ENCODE measurements at places on chromosomes 4 and X.

- DNase-seq, result peak; percentile 22
Observed at GRCh38 chr4:1792832-1793495, at the start of gene FGFR3. Gene FGFR3 (plus strand): TSS chr4:1793293. CDS start chr4:1793935, 642 bp downstream.

- DNase-seq, result no peak
Observed at GRCh38 chrX:10485326-10485725, 135.1 kb downstream of the MID1 start.

- no peak for DNase-seq
Observed at GRCh38 chrX:134177527-134177926, 59.5 kb upstream of the CCDC160 start.

GRCh38 chr4:116469582-116469981 is 615.8 kb downstream of the TRAM1L1 start:
- DNase-seq, result peak; percentile 12

- no peak for DNase-seq
Observed at GRCh38 chr4:81227968-81228367, 12.9 kb upstream of the PRKG2 start.

GRCh38 chr4:6901669-6902317 is 7.8 kb upstream of the TBC1D14 start:
- DNase-seq, result no peak

- DNase-seq, result no peak
Observed at GRCh38 chr4:27270435-27270834, 409.8 kb downstream of the STIM2 start.

GRCh38 chrX:46642145-46642544 is 68.6 kb downstream of the CHST7 start:
- DNase-seq, result peak; percentile 47

DNA sequence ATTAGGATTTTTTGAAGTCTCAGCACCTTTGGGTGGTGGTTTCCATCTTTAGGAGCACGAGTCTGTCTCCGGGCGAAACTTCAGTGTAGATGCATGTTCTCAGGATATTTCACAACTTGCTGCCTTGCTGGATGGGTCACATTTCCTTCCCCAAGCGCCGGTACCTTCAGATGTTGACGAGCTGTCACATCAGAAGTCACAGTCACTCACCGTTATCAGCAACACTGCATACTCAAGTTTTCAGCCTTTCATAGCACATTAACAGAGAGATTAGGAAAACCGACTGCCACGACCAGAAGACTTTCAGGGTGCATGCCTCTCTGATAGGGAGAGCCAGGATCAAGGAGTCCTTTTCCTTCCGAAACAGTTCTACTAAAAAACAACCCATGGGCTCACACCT is 77.8 kb downstream of the SHROOM2 start:
- no peak for DNase-seq

- no peak for DNase-seq
Observed at GRCh38 chr4:170931321-170931720, 841.6 kb upstream of the AADAT start.

GRCh38 chrX:72296991-72297390 is 8.7 kb downstream of the CITED1 start:
- DNase-seq, result no peak

DNA sequence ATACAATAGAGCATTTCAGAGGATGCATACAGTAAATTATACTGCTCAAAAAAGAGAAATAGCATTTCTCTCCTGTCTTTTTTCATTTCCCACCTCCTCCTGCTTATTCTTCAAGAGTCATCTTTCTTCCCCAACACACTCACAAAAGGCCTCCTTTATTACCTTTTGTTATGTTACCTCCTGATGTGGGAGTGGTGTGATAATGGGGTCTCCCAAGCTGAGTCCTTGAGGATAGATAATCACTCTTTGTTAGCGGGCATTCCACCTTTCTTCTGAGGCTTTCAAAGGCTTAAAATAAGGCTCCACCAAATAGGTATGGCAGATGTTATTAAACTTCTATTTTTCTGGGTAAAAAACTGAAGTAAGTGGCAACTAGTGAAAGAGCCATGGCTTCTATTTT is 159.8 kb downstream of the CPEB2 start:
- no peak for DNase-seq

DNA sequence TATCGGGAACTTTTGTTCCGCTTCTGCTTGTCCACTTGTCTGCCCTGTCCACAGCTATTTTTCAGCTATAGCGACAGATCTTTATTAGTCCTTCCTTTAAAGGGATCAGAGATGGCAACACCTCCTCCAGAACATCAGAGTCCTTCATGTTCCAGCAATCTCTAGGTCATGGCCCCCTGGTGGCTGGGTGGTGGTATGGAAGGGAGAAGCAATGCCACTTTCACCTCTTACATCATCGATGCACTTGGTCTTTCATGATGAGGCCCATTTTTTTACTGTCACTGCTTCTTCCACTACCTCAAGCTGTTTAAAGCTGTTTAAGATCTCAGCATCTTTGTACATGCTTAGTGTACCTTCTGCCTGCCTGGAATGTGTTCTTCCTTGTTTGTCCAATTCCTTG is 106.7 kb downstream of the ARHGAP6 start:
- peak; percentile 49 for DNase-seq

DNA sequence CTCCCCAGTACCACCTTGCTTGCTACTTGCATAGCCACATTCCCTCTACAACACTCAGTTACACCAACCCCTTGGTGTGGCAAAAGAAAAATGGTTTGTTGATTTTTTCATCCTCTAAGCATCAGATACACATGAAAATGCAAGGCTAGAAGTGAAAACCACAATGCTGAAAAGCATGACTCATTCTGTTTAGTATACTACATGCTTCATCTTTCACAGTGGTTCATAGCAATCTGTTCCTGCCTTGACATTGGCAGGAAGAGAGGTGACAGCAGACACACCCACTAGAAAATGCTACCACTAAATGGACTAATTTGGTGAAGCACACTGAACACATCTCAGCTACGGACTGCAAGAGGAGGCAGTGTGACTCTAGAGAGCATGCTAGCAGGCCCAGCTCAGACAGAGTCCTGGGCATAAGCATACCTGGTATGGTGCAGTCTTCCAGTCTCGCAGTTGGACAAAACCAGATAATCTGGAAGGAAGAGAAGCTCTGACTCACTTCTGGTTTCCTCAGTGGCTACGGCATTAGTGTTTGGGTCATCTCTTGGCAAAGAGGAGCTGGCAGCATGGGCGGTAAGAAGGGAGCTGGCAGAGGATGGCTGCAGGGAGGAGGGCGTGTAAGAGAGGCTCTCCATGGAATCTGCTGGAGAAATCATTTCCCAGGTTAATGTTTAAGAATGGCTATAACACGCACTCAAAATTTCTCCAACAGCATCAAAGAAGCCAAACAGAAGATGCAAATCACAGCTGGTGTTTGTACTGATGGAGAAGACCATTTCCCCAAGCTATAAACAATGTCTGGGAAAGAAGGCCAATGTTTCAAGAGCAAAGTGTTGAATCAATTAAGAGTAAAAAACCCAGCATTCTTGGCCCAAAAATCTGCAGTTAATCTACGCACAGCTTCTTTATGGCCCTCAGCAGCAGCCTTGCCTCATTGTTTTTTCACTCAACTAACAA is 37.8 kb downstream of the GAB3 start:
- peak; percentile 85 for DNase-seq

DNA sequence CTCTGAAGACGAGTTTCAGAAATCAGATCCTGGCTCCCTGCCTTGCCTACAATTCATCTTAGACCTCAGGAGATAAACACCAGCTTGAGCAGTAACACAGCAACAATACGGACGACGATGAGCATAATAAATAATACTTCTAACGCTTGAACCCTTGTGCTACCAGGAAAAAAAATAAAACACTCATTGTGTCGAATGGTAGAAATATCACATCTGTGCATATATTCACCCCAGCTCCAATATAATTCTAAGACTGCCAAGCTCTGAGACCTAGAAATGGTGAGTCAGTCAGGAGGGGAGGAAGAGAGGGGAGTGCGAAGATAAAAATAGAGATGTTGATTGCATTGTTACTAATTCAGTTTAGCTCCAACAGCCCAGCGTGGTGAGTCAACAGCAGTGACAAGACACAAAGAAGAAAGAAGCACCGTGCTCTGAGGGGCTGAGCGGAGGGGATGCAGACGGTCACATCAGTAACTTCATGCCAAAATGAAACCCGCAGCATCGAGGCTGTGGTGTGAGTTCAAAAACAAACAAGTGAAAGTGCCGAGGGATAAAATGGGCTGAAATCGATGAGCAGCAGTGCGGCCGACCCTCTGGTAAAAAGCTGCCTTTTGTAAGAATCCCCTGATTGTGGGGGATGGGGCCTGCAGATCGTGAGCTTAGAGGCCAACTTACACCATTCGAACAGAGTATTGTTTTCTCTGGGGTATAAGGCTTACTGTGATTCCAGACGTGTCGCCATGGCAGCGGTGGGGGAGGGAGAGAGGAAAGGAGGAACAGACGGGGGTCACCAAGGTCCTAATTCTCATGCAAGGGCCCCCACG is 150.4 kb downstream of the MGST2 start:
- no peak for DNase-seq

GRCh38 chrX:45735571-45735970 is 534.9 kb upstream of the DIPK2B start:
- no peak for DNase-seq

DNA sequence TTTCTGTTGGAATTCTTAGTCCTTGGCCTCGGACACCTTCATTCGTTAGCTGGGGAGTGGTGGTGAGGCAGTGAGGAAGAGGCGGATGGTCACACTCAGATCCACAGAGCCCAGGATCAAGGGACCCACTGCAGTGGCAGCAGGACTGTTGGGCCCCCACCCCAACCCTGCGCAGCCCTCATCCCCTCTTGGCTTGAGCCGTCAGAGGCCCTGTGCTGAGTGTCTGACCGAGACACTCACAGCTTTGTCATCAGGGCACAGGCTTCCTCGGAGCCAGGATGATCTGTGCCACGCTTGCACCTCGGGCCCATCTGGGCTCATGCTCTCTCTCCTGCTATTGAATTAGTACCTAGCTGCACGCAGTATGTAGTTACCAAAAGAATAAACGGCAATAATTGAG is 23.4 kb downstream of the PIGG start:
- DNase-seq, result no peak

DNA sequence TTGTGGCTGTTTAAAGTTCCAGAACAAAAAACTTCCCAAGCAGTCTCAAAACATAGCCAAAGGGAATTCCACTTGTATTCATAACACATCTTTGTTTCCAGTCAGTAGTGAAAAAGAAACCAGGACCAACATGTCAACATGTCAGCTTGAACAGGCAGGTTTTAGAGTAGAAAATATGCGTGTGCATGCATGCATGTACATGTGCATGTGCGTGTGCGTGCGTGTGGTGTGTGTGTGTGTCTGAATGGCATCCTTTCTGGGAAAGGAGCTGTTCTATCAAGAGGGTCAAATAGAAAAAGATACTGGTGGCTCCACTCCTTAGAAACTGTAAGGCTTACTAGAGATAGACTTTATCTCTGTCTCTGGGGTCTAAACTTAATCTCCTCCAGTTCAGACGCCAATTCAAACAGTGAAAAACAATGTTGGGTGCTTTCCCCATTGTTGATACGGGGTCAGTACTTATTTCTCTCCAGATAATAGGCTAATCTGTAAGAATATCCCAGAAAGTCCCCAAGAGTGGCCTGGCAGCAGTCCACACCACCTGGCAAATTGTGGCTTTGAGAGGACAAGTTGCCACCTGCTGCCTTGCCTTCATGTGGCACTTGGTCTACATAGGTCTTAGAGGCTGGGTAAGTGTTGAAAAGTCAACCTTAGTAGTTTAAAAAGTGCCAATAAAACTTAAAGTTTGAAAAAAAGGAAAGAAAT is 110.4 kb downstream of the SCD5 start:
- DNase-seq, result peak; percentile 45

DNA sequence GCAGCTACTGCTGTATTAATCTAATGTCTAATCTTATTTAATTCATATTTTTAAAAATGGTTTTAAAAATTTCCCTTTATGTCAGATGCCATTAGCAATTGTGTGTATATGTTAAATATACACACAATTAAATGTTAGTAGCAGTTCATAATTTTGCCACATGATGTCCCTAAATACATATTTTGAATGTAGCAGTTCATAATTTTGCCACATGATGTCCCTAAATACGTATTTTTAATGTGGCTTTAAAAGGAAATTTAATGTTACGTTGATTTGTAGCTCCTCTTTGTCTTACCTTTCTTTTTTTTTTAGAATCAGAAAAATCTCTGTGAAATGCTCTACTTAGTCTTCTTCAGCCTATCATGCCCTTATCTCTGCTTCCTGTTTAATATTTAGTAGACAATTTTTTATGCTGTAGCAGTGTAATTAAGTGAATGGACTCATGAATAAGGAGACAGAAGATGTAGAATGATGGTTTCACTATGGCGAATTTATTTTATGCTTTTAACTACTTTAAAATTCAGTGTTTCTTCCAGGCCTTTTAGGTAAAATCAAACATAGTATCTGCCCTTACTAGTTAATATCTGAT is 26.1 kb downstream of the RBM46 start:
- DNase-seq, result peak; percentile 31

DNA sequence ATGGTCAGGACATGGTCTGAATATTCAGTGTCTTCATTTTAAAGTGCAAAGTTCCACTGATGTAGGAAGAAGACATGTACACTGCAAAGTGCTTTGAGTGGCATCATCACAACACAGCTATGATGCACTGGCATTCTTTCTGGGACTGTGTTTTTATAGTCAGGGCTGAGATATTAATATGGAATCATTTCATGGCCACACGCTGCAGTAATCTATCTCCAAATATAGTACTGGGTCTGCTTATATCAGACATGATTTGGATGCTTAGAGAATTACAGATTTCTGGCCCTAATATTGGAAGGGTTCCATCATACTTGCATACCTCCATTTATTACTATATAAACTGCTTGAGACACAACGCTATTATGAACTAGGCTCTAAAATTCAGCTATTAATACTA is 1170.9 kb downstream of the NLGN4X start:
- DNase-seq, result no peak

DNA sequence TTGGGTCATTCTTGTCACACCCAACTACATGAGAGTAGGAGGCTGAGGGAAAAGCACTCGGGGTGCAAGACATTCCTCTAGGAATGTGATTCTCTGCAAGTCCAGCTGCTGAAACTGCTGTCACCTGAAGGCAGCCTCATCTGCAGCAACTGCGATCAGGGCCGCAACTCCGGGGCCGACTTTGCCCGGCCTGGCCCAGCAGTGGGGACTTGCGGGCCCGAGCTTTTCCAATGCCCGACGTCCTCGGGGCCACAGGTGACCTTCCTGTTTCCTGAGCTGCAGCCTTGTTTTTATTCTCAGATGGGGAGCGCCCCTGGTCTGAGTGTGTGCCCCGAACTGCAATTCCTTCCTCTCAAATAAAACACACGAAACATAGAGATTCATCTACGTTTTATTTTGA is 104.7 kb upstream of the NKX1-1 start:
- DNase-seq, result no peak

DNA sequence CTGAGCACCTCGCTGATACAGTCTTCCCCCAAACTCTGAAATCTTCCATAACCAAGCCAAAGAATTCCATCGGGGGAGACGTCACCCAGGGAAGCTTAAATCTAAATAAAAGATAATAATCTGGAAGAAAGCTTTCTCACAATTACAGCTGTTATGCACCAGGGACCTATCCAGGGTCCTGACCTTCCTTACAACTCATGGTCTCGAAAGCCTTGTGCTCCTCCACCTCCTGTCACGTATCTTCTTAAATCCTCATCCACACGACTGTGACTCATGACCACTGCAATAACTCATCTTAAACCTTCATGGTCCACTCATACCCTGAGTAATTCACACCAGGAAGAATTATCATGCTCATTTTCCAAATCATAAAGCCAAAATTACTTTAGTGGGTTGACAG is 166.8 kb upstream of the FRG1 start:
- DNase-seq, result no peak

- no peak for DNase-seq
Observed at GRCh38 chrX:1754077-1754476, 139.2 kb downstream of the ASMT start.

GRCh38 chrX:153776120-153776599 is 4.7 kb upstream of the SRPK3 start:
- no peak for DNase-seq

- DNase-seq, result no peak
Observed at GRCh38 chrX:148691456-148691855, 191.0 kb downstream of the AFF2 start.
